Activated CD4-positive, alpha-beta T cell treated with anti-CD3 and anti-CD28 coated beads for 36 hours (primary cell): ENCODE measurements at places on chromosomes 7 and 10. TPM values are rescaled to one million over a fixed set of nuclear protein-coding genes. Genes with fewer than 3 reads are reported as not detected.

GRCh38 chr10:111338035-111338434 is 261.2 kb downstream of the ADRA2A start:
- no peak for DNase-seq

DNA sequence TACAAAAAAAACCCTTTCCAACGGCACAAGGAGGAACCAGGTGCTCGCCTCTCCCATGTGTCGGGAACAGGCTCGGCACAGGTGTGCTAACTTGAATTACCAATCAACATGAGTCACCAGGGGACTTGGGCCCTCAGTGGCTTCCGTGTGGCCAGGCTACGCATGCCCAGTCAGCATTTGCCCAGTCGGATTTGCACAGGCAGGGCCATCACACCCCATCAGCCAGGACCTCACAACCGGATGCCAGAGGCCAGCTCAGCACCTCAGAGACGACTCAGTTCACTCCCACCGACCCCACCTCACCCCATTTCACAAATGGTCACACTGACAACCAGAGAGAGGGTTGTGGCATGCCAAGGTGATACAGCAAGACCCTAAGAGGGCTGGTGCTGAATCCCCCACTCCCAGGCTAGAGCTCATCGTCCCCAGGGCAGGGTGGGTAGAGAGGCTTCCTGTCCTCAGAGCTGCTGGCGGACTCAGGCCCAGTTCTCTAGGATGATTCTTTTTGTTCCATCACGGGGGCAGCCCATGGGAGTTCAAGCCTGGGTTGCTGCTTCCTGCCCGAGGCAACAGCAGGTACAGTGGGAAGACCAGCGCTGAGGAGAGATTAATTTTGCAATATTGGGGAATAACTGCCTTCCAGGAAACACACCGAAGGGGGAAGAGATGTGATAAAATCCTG is 13.6 kb downstream of the ANXA11 start:
- peak; percentile 25 for DNase-seq

GRCh38 chr10:86644152-86644793 is 10.1 kb upstream of the OPN4 start:
- peak; percentile 49 for DNase-seq

- DNase-seq, result peak; percentile 43
Observed at GRCh38 chr7:100546926-100547800, 8.2 kb downstream of the AGFG2 start.

- no peak for DNase-seq
Observed at GRCh38 chr7:94296881-94297280, 97.8 kb upstream of the COL1A2 start.

PLAC9 gene
- total RNA-seq, result not detected
